Stomach (tissue), 19 donors: ENCODE measurements at places on chromosomes 3 and 15. TPM values are rescaled to one million over a fixed set of nuclear protein-coding genes. Genes with fewer than 3 reads are reported as not detected.

Gene DOCK3
- 2.2 TPM for total RNA-seq

Gene OR5K2
- total RNA-seq, result not detected

- DNase-seq, result no peak
These were observed 1.2 kb upstream of the CSPG5 start for GRCh38 chr3:47579875-47580274.

DNA sequence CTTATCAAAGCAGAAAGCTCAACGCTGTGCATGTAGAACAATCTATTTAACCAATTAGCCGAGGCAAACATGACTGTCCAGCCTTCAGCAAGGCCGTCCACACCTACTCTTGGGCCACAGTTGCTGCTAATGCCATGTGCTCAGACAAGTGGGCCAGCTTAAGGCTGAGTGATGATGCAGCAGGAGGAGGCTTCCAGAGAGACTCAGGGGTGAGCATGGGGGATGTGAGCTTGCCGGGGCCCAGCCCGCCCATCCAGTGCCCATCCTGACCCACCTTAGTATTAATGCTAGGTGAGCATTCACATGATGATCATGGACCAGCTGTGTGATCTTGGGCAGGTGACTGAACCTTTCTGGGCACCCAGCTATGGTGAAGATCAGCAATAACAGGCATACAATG, 150.1 kb downstream of the TPRA1 start:
- DNase-seq, result peak; percentile 14

DNA sequence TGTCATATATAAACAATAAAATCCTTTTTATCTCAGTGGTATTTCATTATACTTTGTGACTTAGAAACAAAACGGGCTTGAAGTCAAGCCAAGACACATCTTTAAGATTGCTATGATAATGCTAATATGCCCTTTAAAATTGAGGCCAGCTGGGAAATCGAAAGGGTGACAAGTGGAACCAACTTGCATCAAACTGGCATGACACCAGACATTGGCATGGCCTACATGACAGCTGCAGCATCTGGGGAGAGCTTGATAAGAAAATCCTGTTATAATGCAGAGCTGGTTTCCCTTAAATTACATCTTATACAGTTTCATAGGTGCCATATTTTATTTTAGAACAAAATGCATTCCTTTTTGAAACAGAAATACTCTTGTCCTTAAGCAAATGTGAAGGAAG, 325.2 kb downstream of the ZBBX start:
- DNase-seq, result no peak

DNA sequence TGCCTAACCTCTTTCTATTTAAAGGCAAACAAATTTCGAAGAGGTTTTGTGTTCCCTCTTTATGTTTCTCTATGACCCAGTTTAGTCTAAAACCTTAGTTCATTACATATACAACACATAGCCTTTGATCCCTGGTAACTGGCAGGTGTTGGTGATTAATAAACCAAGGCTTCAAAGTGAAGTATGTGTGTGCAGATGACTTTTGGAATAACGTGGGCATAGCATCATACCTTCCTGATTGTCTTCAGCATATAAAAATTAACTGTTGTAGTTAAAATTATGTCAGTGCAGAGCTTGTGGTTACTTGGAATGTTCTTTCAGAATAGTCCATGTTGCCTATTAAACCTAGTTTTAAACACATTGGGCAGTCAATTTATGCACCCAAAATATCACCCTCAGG, 608.3 kb downstream of the ROBO2 start:
- DNase-seq, result no peak

GRCh38 chr3:135792858-135793475, 172.6 kb upstream of the PPP2R3A start:
- no peak for DNase-seq

DNA sequence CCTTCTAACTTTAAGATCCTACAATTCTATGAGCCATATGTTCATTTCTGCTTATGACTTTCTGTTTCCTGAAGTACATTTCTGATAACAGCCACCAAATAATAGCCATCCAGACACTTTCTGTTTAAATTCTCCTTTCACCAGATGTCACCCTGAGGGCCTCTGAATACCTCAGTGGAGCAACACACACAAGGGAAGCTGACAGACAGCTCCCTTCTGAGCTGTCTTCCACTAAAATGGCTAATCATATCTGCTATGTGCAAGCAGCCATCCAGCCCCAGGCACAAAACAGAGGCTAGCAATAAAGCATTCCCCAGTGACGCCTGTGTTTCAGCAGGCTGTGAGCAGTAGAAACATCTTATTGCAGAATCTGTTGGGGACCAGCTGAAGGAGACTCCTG, 666.6 kb upstream of the UBE2E2 start:
- DNase-seq, result no peak

DNA sequence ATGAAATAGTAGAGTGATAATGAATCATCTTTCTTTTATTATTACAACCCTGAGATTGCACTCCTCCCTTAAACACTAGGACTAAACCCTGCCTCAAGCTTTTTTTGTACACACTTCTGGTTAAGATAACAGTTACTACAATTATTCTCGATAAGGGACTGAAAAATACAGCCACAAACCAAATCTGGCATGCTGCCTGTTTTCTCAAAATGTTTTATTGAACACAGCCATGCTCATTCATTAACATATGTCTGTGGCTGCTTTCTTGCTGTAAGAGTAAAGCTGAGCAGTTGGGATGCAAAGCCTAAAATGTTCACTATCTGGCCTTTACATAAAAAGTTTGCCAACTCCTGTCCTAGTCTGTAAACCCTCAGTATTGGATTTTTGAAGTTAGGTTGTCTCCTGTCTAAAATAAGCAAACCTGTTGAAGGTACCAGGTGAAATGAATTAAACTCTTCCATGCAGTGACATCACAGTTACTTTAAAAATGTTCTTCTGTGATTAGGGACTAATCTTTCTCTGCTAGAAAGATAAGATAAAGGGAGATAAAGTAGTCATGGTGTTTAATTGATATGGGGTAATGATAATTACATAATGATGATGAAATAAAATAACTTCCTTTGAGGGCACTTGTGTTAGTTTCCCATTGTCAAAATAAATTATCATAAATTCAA, 218.2 kb downstream of the STXBP5L start:
- no peak for DNase-seq

- peak; percentile 83 for DNase-seq
These were observed 4.3 kb upstream of the MYL3 start for GRCh38 chr3:46867550-46867898.

DNA sequence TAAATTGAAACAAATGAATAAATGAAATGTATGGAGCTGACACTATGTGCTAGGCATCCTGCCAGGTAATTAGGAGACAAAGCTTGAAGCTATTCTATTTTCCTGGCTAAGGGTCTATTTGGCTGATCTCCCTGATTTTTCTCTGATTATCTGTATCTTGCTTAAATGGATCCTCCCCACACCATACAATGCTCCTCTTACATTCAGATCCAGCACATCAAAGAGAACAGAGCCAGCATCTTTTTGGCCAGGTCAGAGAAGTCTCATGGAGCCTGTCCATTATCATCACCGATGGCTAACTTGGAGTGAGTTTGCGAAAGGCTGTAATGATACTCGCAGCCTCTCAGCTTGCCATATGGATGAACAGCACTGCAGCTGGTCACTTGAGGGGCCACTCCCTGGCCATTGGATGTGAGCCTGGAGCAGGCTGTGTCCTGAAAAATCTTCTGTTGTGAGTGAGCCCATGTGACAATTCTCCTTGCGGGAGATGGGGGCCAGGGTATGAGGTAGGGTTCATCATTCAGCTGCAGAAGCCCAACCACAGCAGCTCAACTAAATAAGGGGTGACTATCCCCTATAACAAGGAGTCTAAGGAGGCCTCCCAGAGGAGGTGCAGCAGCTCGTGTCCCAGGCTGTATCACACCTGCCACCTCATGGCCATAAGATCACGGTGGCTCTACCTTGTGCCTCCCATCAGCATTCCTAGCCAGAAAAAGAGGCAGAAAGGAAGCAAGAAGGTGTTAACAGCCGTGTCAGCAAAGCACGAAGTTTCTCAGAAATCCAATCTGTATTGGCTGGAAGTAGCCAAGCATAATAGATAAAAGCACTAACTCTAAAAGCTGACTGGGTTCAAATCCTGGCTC, 69.3 kb upstream of the ST8SIA2 start:
- DNase-seq, result no peak

- DNase-seq, result no peak
These were observed 298.1 kb upstream of the NECTIN3 start for GRCh38 chr3:110773413-110773954.

- no peak for DNase-seq
These were observed 8.5 kb downstream of the CGNL1 start for GRCh38 chr15:57384816-57385215.

DNA sequence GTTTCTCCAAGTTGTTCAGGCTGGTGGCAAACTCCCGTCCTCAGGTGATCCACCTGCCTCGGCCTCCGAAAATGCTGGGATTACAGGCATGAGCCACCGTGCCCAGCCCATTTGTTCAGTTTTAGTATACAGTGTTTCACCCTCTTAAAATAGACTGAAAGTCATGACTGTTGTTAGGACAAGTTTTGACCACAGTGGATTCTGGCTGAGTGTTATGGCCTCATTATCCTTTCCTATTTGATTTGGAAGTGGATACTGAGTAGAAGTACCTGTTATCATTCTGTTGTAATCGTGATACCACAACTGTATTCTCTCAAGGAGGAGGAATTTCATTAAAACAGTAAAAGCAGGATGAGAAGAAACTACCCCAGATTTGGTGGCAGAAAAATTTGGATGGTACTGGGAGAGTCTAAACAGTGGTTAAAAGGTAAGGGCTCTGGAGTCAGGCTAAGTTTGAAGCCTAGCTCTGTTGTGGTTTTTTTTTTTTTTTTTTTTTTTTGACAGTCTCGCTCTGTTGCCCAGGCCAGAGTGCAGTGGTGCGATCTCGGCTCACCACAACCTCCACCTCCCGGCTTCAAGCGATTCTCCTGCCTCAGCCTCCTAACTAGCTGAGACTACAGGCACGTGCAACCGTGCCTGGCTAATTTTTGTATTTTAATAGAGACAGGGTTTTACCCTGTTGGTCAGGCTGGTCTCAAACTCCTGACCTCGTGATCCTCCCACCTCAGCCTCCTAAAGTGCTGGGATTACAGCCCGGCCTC, 2.6 kb downstream of the MAP2K1 start:
- DNase-seq, result no peak

DNA sequence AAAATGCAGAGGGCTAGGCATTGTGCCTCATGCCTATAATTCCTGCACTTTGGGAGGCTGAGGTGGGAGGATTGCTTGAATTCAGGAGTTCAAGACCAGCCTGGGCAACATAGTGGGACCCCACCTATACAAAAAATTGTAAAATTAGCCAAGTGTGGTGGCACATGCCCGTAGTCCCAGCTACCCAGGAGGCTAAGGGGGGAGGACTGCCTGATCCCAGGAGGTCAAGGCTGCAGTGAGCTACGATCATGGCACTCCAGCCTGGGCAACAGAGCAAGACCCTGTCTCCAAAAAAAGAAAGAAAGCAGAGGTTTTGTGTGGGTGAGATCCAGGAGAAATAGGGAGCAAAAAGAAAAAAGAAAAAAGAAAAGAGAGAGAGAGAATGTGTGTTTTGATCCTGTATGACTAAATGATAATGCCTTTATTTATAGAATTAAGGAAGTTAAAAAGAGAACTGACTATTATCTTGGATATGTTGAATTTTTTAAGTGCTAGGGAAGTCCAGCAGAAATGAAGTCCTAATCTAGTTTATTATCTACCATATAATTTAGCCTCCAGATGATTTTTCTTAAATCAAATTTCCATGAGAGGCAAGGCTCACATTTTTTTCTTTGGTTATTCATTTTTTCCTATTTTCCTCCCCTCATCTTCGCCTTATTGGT, 4.8 kb downstream of the TTBK2 start:
- DNase-seq, result no peak

DNA sequence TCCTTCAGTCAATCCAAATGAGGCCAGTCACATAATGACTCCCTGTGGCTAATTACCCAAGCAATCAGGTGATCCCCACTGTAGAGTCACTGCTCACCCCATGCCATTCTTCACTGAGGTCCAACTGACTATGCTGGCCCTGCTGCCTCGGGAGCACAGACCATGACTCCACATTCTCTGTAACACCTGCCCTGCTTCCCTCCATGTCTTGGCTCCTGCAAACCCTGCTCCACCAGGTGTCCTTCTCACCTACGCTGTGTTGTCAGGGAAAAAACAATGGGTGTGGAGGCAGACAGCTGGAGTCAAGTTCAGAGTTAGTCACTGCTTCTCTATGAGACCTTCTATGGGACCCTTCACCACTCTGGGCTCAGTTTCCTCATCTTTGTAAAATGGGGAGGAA, 6.1 kb upstream of the SFMBT1 start:
- DNase-seq, result no peak

- DNase-seq, result no peak
These were observed 81.7 kb downstream of the HCN4 start for GRCh38 chr15:73287019-73287418.

DNA sequence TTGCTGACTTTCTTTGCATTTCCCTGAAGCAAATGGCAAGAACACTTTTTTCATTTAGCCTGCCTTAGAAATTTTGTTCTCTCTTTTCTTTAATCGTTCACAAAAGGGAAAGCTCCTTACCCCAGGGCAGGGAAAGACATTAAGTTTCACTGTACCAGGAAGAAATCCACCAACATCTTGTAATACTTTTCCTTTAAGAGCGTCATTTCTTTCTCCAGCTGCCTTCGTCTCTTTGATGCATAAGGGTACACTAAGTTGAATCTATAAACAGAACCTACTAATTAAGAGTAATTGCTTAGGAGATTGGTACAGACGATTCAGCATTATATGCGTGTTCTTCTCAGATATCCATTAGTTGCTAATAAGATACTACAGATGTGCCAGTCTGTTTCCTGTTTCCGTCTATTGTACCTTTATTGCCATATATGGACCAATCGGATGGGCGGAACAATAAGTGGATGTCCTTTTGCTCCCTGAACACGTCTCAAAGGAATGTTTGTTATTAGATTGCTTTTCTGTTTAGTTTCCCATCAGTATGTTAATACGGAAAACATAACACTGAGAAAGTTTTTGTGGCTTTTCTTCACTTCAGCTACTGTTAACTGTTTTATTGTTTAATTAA, 276.7 kb upstream of the RARB start:
- DNase-seq, result peak; percentile 48

GRCh38 chr3:39241561-39241960, 38.3 kb downstream of the CX3CR1 start:
- DNase-seq, result no peak

GRCh38 chr3:82157952-82158351, 396.5 kb upstream of the GBE1 start:
- DNase-seq, result no peak
